HFFc6 (cell line): ENCODE measurements at places on chromosomes 7 and 10.

DNA sequence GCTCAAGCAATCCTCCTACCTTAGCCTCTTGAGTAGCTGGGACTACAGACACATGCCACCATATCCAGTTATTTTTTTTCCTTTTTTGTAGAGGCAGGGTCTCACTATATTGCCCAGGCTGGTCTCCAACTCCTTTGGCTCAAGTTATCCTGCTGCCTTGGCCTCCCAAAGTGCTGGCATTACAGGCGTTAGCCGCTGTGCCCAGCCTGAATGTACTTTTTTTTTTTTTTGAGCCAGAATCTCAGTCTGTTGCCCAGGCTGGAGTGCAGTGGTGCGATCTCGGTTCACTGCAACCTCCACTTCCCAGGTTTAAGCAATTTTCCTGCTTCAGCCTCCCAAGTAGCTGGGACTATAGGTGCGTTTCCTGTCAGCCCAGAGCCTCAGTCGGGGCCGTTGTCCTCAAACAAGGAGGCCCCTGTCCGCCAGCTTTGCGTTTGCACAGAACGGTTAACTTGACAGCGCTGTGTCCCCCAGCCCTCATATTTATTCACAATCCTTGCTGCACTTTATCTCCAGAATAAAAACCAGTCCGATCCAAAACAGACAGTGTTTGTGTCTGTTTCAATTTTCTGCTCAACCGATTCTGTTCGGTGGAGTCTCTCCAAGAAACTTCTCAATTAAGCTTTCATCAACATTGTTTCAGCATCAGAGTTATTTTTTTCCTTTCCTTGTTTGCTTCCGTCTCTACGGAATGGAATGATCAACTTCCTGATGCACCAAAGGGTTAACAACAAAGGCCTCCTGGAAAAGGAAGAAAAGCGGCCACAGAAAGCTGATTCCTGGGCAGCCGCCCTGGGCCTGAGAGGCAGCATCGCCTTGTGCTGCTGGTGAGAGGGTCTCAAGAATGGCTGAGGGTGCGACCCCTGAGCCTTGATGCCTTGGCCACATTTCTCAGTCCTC lies 64.5 kb downstream of the PDIA4 start:
- DNase-seq, result no peak

DNA sequence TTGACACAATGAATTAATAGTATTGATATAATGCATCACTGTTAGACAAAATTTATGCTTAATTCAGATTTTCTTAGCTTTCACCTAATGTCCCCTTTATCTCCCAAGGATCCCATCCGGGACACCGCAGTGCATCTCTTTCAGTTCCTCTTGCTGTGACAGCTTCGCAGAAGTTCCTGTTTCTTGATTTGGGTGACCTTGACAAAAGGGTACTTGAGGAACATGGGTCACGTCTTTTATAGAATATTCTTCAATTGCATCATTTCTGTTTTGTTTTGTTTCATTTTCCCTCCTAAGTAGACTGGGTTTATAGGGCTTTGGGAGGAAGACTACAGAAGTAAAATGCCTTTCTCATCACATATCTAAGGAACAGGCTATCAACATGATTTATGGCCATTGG lies 453.2 kb downstream of the DPP6 start:
- no peak for DNase-seq

GRCh38 chr7:157832421-157832820 lies 495.6 kb downstream of the DNAJB6 start:
- DNase-seq, result no peak

DNA sequence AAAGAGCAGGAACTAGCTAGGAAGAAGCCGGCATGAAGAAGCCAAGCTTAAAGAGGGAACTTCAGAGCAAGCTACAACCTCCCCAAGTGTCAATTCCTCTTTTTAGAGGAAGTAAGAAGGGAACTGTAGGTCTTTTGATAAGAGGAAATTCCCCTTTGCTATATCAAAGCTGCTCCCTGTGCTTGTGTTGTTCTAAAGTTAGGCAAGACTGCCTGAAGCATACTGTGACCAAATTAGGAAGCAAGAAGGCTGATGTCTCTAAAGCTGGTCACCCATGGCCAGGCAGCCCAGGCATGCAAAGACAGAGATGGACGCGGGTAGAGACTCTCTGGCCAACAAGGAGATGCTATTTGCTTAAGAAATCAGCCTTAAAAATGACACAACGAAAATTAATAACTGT lies 87.9 kb downstream of the RNF216 start:
- peak; percentile 57 for DNase-seq

DNA sequence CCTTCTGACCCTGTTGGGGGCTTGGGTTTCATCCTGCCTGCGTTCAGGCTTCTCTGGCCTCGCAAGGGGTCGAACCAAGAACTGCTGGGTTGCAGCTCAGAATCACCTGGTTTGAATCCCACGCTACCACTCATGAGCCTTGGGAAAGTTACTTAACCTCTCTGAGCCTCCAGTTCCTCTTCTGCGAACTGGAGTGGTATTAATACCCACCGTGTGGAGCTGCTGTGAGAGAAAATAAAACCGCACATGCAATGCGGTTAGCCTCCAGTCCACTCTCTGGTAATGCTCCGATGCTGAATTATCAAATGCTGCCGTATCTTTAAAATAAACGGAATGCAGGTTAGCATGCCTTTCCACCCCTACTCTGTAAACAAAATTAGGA lies 171.9 kb downstream of the ARHGAP12 start:
- DNase-seq, result no peak

DNA sequence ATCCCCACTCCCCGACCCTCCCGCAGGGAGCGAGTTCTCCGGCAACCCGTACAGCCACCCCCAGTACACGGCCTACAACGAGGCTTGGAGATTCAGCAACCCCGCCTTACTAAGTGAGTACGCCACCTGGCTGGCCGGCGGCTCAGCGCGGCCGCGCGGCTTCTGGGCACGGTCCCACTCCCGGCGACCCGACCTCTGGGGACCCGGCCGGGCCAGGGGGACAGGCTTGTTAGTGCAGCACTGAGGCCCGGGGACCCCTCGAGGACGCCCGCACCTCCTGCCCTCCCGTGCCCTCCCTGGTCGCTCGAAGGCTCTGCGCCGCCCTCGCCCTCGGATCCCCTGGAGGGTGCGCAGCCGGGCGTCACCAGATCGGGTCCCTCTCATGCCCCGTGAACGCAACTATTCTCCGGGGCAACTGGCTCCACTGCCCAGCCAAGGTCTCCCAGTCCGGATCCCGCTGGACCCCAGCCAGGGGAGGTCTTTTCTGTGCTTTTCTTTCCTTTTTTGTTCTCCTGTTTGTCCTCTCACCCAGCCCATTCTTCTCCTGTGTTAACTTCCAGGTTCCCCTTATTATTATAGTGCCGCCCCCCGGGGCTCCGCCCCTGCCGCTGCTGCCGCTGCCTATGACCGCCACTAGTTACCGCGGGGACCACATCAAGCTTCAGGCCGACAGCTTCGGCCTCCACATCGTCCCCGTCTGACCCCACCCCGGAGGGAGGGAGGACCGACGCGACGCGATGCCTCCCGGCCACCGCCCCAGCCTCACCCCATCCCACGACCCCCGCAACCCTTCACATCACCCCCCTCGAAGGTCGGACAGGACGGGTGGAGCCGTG lies 81.8 kb downstream of the PAX2 start:
- no peak for DNase-seq

GRCh38 chr7:139953229-139953628 lies 109.5 kb downstream of the PARP12 start:
- DNase-seq, result no peak

DNA sequence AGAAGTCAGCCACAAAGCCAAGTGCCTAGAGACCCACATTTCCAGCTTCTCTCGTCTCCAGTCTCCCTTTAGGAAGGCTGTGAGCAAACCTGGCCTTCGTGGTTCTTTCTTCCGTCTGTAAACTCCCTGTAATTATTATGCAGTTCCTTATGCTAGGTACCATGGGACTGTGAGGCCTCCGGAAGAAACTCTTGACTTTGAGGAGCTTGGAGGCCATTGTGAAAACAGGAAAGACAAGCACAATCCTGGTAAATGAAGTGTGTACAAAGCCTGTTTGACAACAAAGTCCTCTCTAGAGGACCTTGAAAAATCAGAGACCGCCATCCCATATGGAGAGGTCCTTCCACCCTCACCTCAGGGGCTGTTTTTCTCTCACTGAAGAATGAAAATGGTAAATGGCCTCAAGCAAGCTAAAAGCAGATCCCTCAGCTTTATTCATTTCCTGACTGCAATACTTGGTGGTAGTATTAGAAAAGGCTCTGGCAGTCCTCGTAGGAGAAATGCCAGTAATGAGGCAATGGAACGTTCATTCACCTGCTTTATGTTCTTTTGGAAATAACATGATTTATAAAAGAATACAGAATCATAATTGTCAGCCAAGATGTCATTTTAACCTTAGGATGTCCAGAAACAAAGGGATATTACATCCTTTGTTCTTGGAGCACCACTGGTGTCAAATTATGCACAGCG lies 926.4 kb downstream of the LRMDA start:
- DNase-seq, result no peak

- DNase-seq, result no peak
These were observed 38.0 kb upstream of the EMX2 start for GRCh38 chr10:117504562-117504961.

- no peak for DNase-seq
These were observed 88.3 kb upstream of the AGK start for GRCh38 chr7:141462958-141463357.

- no peak for DNase-seq
These were observed 35.5 kb upstream of the WASL start for GRCh38 chr7:123784263-123784662.

- DNase-seq, result peak; percentile 78
These were observed 5.2 kb downstream of the ZNF655 start for GRCh38 chr7:99563650-99564049.

- DNase-seq, result no peak
These were observed 18.9 kb downstream of the ABI1 start for GRCh38 chr10:26841733-26842317.

DNA sequence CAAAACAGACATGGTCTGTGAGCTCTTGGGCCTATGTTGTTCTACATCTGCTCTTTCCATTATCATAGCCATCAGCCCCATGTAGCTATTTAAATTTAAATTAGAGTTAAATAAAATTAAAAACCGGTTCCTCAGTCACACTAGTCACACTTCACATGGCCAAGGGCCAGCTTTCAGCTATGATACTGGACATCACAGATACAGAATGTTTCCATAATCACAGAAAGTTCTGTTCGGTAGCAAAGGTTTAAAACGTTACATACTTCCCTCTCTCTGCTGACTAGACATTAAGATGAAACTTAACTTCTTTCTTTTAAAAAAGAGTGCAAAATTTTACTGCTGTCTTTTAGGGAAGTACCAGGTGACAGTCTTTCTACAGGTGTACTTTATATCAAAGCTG lies 43.0 kb downstream of the SRPK2 start:
- no peak for DNase-seq

GRCh38 chr7:78194611-78195010 lies 396.0 kb downstream of the PHTF2 start:
- no peak for DNase-seq

GRCh38 chr7:155598810-155599210 lies 45.7 kb upstream of the RBM33 start:
- DNase-seq, result peak; percentile 52

DNA sequence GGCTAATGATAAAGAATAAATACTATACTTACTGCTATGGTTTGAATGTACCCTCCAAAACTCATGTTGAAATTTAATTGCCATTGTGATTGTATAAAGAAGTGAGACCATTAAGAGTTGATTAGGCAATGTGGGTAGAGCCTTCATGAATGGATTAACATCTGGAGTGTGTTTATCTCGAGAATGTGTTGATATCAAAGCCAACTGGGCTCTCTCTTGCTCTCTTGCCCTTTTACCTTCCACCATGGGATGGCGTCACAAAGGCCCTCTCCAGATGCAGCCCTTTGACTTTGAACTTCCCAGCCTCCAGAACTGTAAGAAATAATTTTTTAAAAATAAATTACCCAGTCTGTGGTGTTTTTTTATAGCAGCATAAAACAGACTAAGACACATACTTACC lies 50.1 kb upstream of the GHITM start:
- no peak for DNase-seq
